Midbrain (tissue), 1 donor: ENCODE measurements at places on chromosomes 7 and 10.
A peak's percentile ranks its signal among the peaks of the same experiment; 100 is the strongest.

GRCh38 chr7:17681965-17682364 is 258.3 kb downstream of the SNX13 start:
- DNase-seq: no peak

- peak; percentile 42 for DNase-seq
Measured at GRCh38 chr7:105130048-105130447, 116.0 kb downstream of the KMT2E start.

DNA sequence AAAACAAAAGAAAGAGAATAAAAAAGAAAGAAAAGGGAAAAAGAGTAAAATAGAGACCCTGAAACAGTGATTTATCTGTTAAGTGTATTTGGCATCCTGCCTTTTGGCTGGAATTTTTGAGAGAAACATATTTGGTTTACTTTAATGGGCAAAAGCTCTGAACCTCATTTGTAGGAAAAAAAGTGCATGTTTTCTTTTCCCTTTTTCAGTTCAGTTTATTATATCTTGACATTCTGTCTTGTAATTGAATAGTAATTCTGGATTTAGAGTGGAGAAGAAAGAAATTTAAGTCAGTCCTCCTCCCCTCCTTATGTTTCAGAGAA is 69.5 kb downstream of the ARID5B start:
- no peak for DNase-seq

DNA sequence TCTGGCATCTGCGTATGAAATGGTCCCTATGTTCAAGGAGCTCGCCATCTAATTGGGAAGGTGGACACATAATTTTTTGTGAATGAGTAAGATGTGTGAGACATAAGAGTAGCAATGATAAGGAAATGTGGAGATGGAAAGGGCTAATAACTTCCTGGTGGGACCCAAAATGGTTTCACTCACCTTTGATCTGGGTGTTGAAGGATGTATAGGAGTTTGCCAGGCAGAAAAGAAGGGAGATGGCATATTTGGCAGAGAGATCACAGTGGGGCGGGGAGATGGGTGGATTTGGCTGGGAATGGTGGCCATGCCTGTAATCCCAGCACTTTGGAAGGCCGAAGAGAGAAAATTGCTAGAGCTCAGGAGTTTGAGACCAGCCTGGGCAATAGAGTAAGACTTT is 4.5 kb downstream of the POP7 start:
- DNase-seq: no peak

GRCh38 chr10:14742815-14743214 is 31.9 kb downstream of the FAM107B start:
- DNase-seq: no peak

DNA sequence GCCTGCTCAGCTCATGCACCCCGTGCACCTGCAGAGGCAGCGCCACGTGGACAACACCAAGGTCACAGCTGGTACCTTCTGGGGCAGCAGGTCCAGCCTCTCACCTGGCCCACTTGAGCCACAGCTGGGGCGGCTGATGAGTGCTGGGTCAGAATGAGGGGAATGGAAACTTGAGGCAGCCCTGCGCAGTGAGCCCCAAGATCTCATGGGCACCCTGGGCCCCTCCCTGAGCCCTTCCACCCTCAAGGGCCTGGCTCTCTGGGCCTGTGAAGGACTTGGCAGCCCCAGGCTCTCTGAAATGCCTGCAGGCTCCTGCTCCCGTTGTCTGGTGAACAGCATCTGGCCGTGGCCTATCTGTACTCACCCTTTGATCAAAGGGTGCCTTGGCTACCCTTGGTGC is 112.7 kb downstream of the TCERG1L start:
- no peak for DNase-seq

DNA sequence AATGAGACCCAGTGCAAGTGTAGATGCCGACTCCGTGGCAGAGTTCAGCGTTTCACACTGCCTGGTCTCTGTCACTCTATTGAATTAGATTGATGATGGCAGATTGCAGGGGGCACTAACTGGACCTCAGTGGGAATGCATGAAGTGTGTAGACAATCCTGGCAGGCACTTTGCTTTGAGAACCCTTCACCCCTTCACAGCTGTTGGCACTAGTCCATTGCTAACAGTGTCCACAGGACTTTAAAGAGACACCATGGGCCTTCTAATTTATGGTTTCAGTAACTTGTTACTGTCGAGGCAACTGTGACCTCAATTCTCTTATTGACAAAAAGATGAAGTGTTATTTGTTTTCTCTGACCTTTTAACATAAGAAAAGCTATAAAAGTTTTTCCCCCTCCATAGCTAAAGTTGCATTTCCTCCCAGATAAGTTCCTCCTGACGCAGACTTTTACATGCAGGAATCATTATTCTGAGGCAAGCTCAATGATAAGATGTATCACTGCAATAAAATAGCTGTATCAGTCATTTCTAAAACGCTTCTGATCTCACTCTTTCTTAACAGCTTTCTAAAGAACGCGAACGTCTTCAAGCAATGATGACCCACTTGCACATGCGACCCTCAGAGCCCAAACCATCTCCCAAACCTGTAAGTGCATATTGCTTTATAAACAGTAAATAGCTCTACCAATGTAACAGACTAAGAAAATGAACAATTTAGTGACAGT is 238.9 kb downstream of the FOXP2 start:
- no peak for DNase-seq

DNA sequence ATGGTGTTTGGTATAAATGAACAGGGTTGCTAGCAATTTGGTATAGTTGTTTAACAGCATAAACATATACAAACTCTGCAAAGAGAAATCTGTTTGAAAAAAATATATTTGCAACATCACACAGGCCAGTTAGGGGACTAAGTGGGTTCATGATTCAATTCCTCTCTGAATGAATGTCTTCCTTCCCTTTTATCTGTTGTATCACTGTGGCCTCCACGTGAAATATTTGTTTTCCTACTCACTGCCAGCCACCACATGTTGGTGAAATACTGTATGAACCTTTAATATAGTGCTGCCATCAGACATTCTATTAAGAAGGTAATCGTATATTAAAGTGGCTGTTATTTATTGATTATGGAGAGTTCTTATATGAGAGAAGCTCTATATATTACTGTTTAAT is 157.0 kb downstream of the ARID5B start:
- DNase-seq: no peak

DNA sequence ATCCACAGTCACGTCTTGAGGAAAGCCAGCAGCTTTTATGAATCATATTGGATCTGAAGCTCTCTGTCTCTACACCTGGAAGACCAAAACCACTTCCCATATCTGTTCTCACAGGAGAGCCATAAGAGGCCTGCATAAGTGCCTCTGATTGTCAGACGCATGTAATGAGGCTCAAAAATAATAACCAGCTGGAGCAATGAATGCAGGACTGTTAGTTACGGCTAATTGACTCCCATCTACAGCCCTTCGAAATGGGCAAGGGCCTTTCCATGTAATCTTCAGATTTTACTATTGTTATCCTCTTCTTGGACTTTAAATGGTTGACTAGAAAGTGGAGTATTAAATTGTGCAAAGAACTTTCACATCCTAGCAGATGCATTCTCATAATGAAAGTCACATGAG is 4.4 kb upstream of the SEMA3C start:
- DNase-seq: no peak

DNA sequence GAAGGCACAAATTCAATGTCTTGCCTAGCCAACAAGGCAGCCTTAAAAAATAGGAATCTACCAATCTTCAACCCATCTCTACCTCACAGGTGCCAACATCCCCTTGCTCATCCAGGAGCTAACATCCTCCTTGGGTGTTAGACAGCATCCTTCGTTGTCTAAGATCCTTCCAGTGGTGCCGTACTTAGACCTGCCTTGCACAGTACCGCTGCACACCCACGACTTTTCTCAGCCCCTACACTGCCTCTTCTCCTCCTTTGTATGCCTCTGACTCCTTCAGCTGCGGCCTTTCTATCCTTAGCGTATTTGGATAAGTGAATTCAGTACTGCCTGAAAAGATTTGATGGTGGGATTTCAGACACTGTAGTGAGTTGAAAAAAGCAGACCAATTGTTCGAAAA is 15.9 kb upstream of the PRTFDC1 start:
- no peak for DNase-seq

GRCh38 chr10:92112462-92112861 is 178.4 kb downstream of the CPEB3 start:
- no peak for DNase-seq

GRCh38 chr7:113831556-113831955 is 87.3 kb downstream of the PPP1R3A start:
- no peak for DNase-seq

DNA sequence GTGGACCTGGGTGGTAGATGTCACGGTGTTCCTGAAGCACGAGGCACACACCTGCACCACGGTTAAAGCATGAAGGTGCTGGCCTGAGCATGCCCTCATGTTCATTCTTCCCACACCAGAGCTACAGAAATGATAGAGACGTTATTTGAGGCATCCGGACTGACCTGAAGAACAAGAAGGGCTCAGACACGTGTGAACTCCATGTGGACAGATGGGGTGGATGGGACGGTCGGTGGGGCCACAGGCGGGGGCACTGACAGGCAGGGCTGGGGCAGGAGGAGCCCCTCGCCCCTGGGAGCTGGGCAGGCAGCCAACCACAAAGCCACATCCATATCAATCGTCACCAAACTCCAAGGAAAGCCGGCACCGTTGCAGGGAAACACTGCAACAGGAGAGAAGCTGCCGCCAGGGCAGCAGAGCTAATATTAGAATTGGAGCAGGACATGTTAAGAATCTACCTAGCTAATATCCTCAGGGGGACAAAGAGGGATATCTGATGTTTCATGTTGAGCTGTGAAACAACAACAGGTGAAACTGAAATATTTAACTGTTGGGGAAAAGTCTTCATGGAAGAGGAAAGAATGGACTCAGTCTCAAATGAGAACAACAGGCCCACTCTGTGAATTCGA is 37.8 kb upstream of the DIP2C start:
- no peak for DNase-seq

- no peak for DNase-seq
Measured at GRCh38 chr10:130244928-130245495, 108.8 kb downstream of the GLRX3 start.

GRCh38 chr10:59672150-59672875 is 37.3 kb downstream of the SLC16A9 start:
- DNase-seq: no peak

DNA sequence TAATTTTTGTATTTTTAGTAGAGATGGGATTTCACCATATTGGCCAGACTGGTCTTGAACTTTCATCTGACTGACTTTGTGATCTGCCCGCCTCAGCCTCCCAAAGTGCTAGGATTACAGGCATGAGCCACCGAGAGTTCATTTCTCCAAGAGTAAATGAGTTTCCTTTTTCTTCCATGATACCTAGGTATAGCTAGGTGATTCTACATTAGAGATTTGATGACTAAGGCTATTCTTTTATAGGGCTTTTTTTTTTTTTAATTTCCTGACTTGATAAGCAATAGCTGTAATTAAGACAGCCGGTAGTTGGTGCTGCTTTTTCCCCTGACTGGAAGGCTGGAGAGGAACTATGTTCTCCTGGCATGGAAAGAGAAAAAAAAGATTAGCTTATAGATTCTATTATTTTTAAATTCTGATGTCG is 3.3 kb downstream of the PTPN12 start:
- no peak for DNase-seq

GRCh38 chr7:44103923-44104859 is at the start of gene AEBP1:
TSS of gene AEBP1 (plus strand) at chr7:44104345. CDS start at chr7:44104666, 321 bp downstream.
- no peak for DNase-seq

- DNase-seq: no peak
Measured at GRCh38 chr10:1003884-1004670, 15.8 kb downstream of the GTPBP4 start.

- DNase-seq: no peak
Measured at GRCh38 chr10:31782701-31783100, 145.9 kb downstream of the ARHGAP12 start.

DNA sequence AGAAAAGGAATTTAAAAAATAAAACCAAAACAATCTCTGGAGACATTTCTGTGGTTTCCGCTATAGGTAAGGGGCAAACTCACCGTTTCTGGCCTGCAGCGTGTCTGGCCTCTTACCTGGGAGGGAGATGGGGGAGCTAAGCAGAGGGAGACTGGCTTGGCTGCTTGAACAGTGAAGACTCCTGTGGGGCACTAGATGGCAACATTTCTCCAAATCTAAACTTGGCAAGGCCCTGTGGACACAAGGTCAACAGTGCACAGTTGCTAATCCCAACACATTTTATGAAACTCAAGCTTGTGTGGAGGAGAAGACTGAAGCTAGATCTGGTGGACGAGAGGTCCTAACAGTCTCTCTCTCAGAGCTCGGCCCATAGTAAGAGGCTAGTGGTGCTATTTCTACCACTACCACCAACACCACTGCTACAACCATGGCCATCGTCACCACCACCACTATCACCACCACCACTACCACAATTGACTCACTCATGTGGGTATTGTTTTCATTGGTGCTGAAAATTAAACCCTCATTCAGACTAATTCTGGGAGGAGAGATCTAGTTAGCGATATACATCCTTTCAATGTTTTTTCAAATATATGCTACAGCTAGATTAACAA is 28.4 kb upstream of the CDHR3 start:
- DNase-seq: peak; percentile 36

DNA sequence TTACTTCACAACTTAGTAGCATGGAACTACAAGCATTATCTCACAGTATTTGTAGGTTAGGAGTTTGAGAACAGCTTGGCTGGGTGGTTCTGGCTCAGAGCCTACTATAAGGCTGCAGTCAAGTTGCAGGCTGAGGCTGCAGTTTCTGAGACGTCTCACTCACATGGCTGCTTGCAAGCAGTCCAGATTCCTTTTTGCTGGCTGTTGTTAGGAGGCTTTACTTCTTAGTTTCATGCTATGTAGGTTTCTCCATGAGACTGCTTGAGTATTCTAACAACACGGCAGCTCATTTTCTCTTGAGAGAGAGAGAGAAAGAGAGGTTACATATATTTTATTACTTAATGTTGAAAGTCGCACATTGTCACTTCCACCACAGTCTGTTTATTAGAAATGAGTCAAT is 1073.9 kb downstream of the NXPH1 start:
- DNase-seq: no peak

GRCh38 chr10:85642421-85643170 is 724.0 kb downstream of the GRID1 start:
- no peak for DNase-seq

DNA sequence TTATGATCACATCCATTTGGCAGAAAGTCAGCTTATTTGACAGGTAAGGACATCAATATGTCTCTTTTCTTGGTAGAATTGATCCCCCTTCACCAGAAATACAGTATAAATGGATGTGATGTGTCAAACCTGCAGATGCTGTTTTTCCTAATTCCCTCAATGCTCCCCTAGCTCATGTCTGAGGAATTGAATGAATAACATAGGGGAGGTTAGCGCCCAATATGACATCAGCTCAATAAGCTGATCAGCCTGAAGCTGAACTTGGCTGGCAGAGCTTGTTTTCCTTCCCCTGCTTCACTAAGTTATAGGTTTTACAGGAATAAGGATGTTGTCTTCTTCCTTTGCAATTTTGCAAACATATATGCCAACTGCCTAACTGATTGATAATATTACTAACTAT is 132.5 kb downstream of the REEP3 start:
- no peak for DNase-seq
